ENCODE measurements at places on chromosomes 3 and 15. TPM values are rescaled to one million over a fixed set of nuclear protein-coding genes. Genes with fewer than 3 reads are reported as not detected.

GRCh38 chr15:65986416-65986815, 117.1 kb downstream of the RAB11A start:
- no peak for DNase-seq

DNA sequence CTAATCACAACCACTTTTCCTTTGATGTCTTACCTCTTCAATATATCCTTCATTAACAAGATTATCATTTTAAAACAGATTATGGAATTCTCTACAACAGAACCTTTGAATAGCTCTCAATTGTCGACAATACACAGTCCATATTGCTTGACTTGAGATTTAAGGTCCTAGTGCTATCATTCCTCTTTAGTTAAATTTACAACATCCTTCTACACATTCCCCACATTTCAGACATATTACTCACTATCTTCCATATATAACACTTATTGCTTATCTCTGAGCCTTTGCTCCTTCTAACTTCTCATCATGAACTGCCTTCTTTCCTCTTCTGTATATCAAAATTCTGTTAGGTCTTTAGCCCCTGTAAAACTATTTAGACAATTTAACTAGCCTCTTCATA, 247.0 kb downstream of the STXBP5L start:
- no peak for DNase-seq

Gene SI
- not detected for total RNA-seq

- no peak for DNase-seq
Observed at GRCh38 chr15:91331581-91331980, 231.5 kb downstream of the SV2B start.

DNA sequence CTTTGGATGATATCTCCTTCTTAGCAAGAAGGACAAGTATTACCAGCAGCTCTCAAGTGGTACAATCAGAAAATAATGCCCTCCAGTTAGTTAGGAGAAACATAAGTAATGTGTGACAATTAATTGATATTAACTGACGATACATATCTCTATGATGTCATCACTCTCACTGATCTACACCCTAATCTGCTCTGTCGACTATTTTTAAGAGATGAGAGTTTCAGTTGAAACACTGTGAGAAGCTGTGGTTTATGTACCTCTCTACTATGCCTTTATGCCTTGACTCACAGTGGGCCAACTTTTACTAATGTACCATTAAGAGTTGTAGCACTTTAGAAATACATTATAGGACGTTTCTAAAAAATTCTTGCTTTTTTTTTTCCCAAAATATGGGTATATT, 8.6 kb downstream of the CEP152 start:
- no peak for DNase-seq

Gene IGSF10
- not detected for total RNA-seq

Gene CCDC80
- not detected for total RNA-seq

GRCh38 chr15:94791510-94791909, 560.1 kb downstream of the MCTP2 start:
- DNase-seq, result no peak

DNA sequence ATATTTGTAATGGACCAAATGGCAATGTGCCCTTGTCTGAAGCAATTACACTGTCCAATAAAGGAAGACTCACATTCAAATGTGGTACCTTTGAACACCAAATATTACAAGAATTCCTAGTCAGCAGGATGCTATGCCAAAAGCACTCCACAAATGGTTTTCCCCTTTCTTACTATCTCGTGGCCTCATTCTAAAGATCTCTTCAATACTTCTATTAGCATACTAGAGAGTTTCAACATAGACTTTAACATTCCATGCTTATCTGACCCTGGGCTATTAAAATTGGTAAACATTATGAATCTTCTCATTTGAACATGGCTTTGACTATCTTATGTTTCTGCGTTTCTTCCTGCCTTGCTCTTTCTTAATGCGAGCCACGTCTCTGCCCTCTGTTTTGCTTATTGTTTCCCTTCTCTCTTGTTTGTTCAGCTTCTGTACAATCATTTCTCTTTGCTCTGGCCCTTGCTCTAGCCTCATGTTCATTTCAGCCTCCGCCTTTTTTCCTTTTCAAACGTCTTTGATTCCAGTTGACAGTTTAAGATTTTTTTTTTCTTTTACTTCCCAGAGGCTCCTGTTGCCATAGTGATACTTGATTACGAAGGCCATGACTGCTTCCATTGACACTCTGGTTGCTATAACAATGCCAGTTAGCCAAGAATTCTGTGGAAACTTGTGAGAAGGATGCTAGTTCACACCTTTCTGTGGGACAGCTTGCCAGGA, 49.5 kb upstream of the SLC9A9 start:
- DNase-seq, result no peak

GRCh38 chr15:66936109-66936860, 129.1 kb upstream of the SMAD3 start:
- no peak for DNase-seq

- no peak for DNase-seq
Observed at GRCh38 chr3:62210011-62210410, 163.3 kb downstream of the FEZF2 start.

GRCh38 chr15:58583171-58583908, 151.5 kb downstream of the LIPC start:
- DNase-seq, result no peak

DNA sequence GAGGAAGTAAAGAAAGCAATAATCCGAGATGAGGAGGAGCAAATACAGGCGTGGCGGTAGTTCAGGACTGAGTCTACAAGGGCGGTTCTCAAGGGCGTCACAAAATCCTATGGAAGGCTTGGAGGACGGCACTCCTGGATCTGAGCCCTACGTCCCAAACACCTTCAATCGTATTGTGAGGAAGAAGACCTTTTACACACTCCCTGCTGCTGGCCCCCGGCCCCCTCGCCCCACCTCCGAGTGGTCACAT, 747 bp downstream of the PLD1 start:
- DNase-seq, result no peak

Gene TKT
- 99.9 TPM for total RNA-seq

DNA sequence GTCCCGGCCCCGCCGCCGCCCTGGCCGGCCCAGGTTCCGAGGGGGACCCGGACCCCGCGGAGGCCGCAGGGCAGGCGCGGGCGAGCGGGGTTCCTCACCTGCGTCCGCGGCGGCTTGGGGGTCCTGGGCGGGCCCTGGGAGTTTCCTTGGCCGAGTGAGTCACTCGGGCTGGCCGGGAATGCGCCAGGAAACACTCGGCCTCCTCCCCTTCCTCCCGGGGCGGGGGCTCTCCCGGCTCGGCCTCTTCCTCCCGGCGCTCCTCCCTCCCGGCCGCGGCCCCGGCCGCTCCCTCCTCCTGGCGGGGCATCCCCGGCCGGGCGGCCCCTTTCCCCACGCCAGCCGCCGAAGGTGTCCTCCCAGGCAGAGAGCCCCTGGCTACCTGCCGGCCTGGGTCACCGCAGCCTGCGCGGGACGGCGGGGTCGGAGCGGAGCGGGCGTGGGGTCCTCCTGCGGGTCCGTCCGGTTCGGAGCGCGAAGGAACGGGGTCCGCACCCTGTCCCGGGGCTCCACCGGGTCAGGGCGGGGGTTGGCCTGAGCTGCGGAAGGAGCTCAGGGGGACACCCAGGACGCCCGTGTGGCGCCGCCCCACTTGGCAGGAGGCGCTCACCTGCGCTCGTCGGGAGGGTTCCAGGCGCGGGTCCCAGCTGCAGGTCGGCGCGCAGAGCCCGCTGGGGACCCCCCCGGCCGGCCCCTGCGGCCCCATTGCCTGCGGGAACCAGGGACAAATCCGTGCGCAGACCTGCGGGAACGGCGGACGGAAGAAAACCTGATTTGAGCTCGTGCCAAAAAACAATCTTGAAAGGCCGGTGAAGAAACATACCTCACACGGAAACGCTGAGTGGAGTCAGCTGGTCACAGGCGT, at the start of gene CYFIP1:
TSS of gene CYFIP1 (minus strand) at position 180 of the 862 bp plus-strand sequence. CDS start 33,083 bp downstream, outside the sequence.
- no peak for DNase-seq

Gene SUCNR1
- not detected for total RNA-seq

Gene TM6SF1
- not detected for total RNA-seq

Gene DIPK2A
- 27.5 TPM for total RNA-seq

Gene KCNMB3
- 0.36 TPM for total RNA-seq

DNA sequence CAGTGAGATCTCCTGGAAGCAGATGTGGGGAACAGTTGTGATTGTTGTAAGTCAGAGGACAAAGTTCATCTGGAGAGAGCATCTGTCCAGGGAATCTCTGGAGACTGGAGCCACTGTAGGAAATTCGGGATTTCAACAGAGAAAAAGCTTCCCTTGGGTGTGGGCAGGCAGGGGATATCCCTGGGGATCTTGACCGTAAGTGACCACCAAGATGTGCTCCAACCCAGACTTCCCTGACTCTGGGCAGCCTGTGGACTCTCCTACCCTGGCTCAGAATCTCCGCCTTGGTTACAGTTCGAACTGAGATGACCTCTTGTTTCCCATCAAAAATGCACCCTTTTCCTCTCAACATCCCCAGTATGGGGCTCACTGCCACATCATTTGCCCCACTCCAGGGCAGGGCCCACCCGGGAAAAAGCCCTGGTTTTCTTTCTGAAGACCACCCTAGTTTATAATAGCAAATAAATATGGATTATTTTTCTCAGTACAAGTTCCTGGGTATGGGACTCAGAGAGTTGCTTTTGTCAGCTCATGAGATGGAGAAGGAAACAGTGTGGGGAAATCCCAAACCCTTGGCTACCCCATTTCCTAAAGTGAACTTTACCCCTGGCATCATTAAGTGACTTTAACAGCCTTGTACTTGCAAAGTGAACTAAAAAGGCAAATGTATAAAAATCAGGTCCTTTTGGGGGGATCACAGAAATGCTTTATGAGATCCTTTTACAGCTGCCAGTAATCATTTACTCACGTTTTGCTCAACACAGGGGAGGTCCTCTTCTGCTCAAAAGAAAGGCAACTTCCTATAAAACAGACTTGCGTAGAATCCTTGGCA, 89.9 kb downstream of the CCNL1 start:
- DNase-seq, result no peak

DNA sequence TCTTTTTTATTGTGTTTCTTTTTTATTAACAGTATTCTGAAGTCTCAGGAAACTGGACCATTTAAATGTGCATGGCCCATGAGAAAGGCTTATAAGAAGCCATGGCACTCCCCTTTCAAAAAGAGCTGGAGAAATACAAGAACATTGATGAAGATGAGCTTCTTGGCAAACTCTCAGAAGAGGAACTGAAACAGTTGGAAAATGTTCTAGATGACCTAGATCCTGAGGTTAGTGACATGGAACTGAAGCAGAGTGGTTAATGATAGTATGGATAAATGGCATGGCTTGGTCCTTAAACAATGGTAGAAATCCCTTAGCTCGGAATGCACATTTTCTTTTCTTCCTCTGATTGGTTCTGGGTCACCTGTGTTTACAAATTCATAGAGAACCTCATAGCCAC, 14.9 kb downstream of the TMOD2 start:
- no peak for DNase-seq

DNA sequence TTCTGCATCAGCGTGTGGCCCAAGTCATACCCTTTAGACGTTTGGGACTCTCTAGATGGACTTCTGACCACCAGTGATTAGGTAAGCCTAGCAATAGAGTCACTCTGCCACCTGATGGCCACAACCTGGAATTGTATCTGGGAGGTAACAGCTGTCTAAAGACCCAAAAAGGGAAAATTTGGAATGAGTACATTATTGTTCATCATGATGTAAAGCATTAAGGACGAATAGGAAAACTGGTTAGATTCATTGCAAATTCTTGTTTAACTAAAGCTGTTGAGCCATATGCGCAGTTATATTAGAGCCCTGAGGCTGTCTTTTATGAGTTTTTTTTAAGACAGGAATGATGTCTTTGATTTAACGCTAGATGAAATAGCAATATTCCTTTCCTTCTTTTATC, 63.6 kb downstream of the FAM81A start:
- peak; percentile 35 for DNase-seq

All from CD8-positive, alpha-beta T cell (primary cell).